ENCODE measurements at places on chromosomes 6 and 20.

GRCh38 chr20:17560344-17561074 is 9.4 kb upstream of the DSTN start:
- DNase-seq: no peak

- no peak for DNase-seq
These were observed 237.0 kb upstream of the SUPT3H start for GRCh38 chr6:45614488-45615285.

DNA sequence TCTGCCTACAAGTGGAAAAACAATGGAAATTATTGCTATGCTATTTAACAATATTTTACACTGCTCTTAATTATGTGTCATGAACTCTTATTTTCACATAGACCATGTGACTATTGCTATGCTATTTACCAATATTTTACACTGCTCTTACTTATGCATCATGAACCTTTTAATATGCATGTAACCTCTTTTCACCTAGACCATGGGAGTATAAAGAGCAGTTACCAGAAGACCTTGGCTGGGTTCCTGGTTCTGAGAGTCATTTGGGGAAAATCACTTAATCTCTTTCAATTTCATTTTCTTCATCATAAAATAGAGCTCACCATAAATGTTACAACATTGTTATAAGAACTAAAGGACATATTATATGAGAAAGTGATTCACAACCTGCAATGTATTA is 223.8 kb upstream of the RNF217 start:
- no peak for DNase-seq

DNA sequence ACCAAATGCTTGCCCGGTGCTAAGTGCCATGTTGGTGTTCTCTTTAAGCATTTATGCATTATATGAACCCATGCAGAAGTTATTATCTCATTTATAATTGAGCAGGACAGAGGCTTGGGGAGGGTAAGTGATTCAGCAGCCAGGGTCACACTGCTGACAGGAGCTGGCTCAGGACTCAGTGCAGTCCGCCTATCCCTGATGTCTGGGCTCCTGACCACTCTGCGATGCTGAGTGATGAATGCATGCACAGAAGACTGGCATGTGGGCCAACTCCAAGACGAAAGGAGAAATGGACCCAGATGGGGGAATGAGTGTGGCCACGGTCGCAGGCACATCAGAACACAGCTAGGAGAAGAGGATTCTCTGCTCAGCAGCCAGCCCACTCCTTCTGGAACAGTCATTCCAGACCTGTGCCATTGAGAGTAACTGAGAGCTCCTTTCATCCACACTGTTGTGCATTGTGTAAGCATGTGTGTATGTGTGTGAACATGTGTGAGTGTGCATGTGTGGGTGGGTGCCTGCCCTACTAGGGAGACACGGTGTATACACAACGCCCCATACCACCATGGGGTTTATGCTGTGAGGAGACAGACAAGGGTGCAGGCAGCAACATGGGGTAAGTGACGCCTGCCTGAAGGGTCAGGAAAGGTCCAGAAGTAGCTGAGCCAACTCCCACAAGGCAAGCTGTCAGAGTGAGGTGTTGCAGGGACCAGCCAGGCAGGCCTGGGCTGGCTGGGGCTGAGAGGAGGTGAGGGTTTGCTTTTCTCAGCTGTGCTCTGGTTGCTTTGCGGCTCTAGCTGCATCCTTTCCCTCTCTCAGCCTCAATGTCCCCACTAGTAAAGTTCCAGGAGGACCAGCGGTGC is 97.8 kb upstream of the PMEPA1 start:
- no peak for DNase-seq

- DNase-seq: no peak
These were observed 9.1 kb downstream of the ATP9A start for GRCh38 chr20:51758978-51759544.

- DNase-seq: no peak
These were observed 562.3 kb upstream of the POU3F2 start for GRCh38 chr6:98272060-98272459.

DNA sequence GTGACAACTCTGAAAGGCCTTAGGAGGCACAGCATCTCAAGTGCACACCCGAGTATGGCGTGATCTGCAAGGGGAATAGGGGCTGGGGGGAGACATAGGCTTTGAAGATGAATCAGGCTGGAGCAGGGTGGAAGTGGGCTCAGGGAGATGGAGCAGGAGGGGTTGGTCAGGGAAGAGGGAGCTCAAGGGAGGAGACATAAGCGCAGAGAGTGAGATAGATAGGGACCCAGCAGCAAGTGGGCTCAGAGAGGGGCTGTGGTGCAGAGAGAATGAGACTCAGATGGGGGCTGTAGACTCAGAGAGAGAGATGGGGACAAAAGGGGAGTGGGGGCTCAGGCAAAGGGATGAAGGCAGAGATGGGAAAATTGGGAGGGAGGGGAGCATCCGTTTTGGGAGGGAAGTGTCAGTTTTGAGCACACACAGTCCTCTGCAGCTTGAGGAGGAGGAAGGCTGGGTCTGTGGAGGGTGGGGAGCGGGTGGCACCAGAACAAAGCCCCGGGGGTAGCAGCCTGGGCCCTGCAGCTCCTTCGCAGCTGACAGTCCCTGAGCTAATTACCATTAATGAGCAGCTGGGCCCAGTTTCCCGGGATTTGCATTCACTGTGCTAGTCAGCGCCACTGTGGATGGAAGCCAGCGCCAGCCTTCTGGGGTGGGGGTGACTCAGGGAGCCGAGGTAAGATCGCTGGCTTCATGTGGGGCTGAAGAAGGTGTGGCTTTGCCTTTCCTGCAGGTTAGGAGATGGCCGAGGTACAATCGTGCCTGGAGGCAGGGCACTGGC is 18.7 kb downstream of the SRXN1 start:
- no peak for DNase-seq

GRCh38 chr6:157020881-157021343 is 243.7 kb downstream of the ARID1B start:
- no peak for DNase-seq

DNA sequence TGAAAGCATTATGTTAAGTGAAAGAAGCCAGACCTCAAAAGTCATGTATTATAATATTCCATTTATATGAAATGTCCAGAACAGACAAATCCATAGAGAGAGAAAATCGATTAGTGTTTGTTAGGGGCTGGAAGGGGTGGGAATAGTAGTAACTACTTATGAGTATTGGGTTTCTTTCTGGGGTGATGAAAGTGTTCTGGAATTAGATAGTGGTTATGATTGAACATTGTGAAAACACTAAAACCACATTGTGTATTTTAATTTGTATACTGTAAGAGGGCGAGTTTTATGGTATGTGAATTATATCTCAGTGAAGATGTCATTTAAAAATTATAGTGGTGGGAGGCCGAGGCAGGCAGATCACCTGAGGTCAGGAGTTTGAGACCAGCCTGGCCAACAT is 52.0 kb upstream of the KIF13A start:
- DNase-seq: no peak

GRCh38 chr6:57261926-57262325 is 39.8 kb upstream of the RAB23 start:
- DNase-seq: no peak

- no peak for DNase-seq
These were observed 337.4 kb upstream of the QKI start for GRCh38 chr6:163077134-163077533.

GRCh38 chr6:75970093-75970492 is 102.4 kb downstream of the IMPG1 start:
- no peak for DNase-seq

DNA sequence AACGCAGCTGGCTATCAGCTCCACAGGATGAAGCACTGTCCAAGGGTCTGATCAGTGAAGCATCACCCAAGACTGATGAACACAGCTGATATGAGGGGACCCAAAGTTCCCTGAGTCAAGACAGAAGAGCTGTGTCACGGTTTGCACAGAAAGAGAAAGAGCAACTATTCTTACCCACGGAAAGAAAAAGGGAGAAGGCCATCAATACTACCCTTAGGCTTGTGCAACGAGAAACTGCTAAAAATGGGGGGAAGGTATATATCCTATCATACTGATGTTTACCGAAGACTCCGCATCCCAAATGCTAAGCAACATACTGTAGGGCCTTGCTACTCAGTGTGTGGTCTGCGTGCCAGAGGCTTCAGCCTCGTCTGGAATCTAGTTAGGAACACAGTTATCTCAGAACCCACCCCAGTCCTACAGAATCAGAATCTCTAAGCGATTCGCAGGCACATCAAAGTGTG is 665 bp downstream of the FASTKD5 start:
- no peak for DNase-seq

- DNase-seq: no peak
These were observed 11.3 kb downstream of the SERPINB9 start for GRCh38 chr6:2891768-2892170.

- DNase-seq: no peak
These were observed 698.1 kb downstream of the DHX35 start for GRCh38 chr20:39660226-39660625.

GRCh38 chr20:13009682-13010406 is 1.1 kb downstream of the SPTLC3 start:
- no peak for DNase-seq

DNA sequence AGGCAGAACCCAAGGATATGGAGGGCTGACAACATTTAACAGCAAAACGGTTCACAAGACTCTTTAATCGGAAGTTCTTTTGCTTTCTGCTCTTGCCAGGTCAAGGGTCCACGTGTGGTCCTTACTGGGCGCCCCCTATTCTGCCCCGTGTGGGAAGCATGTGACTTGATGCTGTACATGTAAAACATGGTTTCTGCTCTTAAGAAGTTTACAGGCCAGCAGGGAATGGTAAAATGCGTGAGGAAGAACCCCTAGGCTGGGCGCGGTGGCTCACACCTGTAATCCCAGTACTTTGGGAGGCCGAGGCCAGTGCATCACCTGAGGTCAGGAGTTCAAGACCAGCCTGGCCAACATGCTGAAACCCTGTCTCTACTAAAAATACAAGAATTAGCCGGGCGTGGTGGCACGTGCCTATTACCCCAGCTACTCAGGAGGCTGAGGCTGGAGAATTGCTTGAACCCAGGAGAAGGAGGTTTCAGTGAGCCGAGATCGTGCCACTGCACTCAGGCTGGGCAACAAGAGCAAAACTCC is 19.3 kb downstream of the ZNF217 start:
- DNase-seq: no peak

DNA sequence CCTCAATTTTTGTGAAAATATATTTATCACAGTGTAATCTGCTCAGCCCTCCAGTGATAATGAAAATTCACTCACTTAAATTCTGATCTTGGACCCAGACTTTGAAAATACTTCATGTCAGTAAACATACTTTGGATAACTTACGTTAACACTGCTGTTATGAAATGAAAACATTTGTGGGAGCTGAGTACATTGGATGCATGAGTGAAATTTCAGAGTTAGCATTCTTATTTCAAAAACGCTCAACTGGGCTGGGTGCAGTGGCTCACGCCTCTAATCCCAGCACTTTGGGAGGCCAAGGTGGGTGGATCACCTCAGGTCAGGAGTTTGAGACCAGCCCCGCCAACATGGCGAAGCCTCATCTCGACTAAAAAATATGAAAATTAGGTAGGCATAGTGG is 196.4 kb downstream of the UTRN start:
- no peak for DNase-seq

DNA sequence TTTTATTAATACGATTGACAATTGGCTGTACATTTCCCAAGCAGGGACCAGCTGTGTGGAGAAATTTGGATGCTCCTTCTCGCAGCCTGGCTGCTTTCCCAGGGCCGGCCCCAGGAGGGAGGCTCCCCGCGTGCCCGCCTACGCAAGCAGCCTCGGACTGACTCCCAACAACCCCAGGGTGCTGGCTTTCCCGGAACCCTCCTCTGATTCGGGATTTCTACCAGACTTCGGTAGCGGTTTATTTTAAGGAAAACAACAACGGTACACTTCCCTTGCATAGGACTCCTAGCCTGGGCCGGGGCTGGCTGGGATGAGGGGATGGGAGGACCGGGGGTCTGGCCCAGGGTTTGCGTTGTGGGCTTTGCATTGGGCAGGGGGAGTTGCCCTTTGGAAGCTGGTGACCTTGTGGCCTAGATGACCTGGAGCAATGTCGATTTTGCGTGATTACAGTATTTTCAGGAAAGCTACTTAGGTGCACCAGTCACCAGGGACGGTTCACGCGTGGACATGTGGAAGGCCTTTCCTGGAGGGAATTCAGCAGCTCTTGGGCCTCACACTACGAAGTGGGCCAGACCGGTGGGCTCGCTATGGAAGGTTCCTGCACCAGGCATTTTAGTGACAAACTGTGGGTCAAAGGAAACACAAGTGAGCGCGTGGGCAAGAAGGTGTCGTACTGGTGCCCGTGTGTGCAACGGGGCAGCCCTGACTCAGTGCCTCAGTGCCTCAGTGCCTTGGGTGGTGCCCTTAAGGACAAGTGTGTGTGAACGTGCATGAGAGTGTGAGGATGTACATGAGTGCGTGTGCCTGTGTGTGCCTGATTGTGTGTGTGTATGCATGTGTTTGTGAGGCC is 20.7 kb upstream of the PHACTR3 start:
- no peak for DNase-seq

DNA sequence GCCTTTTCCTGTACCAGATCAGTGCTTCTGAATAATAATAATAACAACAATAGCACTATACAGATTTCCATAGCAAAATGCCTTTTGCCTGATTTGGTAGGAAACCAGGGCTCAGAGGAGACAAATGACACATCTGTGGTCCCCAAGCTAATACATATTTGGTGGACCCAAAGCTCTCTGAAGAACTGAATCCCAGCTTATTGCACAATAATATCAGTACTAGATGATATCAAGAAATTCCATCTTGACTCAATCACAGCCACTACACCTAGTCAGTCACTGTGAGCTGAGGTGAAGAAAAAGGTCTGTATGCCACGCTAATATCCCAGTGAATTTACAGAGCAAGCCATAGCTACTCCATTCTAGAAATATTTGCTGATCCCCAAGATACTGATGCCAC is 270.6 kb upstream of the RIN2 start:
- no peak for DNase-seq

DNA sequence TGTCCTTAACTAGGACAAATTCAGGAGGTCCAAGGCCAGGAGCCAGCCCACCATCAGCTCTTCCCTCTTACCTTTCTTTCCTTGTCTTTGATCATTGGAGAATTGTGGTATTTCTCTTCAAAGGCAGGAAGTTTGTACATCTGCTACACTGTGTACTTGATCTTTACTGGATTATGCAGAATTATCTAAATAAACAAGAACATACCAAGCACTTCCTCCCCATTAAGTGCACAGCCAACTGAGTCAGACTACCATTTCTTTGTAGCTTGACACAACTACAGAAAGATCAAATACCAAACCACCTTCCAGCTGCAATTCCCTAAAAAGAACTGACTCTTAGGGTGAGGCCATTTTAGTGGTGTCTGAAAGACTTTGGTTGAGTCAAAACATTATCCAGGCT is 195.1 kb downstream of the HDGFL1 start:
- DNase-seq: no peak

GRCh38 chr6:166483026-166483425 is 100.3 kb upstream of the MPC1 start:
- no peak for DNase-seq

GRCh38 chr20:3786126-3786484 is 435 bp downstream of the CENPB start:
- DNase-seq: no peak

- DNase-seq: no peak
These were observed 166.9 kb upstream of the TSHZ2 start for GRCh38 chr20:52805296-52805571.

DNA sequence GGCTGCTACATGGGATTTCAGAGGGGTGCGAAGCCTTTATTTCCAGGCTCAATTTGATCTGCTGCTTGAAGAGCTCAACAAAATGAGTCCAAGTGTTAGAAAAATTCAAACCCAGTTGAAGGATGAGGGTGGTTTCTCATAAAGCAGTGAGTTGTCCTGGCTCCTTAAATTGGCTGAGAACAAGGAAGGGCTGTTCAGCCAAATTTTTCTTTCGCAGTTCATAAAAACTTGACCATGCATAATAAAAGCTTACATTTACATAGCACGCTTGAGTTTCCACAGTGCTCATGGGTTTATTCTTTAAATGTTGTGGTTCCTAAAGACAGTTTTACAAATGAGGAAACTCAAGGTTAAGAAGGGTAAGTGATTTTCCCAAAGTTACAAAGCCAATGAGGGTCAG is 174.4 kb upstream of the FOXA2 start:
- no peak for DNase-seq
